ENCODE measurements at places on chromosomes 13 and 19.

DNA sequence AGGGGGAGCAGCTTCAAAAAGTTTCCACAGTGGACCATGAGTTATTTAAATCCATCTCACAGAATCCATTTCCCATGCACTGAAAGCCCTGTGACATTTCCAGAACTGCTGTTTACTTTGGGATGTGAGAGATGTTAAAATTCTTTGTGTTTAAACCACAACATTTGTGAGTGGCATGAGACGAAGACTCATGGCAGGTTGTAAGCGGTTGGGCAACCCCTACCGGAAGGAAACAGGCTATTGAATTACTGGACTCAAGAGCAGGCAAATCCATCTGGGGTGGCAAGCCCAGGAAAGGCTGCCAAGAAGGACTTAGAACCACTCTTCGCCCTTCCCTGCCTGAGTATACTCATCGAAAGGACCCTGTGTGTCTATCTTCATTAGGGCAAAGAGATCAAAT lies 22.3 kb upstream of the CLDN10 start:
- DNase-seq: no peak

GRCh38 chr13:28653111-28653510 lies 5.8 kb upstream of the POMP start:
- no peak for DNase-seq

DNA sequence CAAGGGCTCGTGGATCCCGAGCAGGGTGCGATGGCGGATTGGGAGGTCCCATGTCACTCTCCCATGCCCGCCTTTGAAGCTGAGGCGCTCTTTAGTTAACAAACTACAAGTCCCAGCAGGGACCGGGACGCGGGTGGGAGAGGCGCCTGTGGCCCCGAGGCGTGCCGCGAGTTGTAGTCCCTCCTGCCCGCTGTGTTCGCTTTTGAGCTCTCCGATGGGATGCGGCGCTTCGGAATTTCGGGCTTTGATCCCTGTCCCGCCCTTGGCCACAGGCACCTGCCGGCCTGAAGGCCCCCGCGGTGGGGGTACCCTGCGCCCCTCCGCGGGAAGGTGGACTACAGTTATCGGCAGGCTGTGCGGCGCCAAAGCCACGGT lies 11.0 kb downstream of the CYTH2 start:
- DNase-seq: no peak

GRCh38 chr19:17092696-17093095 lies 17.1 kb downstream of the MYO9B start:
- no peak for DNase-seq

GRCh38 chr19:9296336-9296735 lies 13.3 kb downstream of the ZNF699 start:
- no peak for DNase-seq

- DNase-seq: no peak
Measured at GRCh38 chr13:93925990-93926389, 553.5 kb downstream of the DCT start.

- peak; percentile 40 for DNase-seq
Measured at GRCh38 chr19:45767410-45767880, 1.6 kb downstream of the SIX5 start.

DNA sequence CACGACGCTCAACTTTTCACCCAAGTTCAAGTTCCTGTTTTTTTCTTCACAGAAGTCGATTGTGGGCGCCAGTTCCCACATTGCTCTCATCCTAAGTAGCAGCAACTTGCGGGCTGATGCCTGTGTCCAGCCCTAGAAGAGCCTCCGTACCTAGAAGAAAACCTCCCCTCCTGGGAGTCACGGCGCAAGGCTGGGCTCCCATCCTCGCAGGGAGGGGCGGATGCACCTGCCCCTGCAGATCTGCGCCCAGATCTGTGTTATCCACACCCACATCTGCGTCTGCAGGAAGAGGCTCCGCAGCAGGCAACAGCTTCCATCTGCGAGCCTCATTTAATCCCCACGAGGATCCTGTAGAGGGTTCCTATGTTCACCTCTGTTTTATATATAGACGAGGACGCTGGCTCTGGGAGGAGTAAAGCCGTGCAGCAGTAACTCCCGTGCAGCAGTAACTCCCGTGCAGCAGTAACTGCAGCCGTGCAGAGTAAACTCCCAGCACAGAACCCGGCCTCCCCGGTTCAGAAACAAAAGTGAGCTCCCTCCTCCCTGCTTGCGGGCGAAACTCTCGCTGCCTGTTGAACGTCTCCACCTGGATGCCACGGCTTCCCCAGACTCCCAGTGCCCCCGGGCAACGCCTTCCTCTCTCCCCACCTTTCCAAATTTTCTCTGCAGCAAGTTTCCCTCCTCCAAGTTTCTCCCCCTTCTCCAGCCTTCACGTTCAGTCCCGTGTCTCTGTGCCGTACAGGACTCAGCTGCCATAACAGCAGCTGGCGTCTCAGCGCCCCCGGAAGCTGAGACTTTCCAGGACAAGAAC lies 23.5 kb upstream of the LAIR1 start:
- peak; percentile 24 for DNase-seq

DNA sequence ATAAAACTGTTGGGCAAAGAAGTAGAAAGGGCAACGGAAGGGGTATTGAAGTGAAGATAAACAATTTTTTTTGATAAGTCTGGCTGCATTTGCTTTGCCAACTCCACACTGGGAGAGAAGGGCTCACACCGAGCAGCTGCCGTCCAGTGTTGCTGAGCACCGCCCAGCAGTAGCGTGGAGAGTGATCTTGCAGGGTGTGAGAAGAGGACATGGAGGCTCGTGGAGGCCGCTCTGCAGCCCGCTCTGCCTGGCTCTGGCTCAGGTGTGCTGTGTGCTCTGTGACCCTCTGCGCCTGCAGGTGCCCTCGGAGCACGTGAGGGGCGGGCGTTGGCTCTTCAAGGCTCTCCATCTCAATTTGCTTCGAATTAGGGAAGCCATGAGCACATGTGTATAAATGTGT lies 35.9 kb upstream of the TEX29 start:
- no peak for DNase-seq

GRCh38 chr13:102983496-102983895 lies 82.7 kb downstream of the SLC10A2 start:
- no peak for DNase-seq

DNA sequence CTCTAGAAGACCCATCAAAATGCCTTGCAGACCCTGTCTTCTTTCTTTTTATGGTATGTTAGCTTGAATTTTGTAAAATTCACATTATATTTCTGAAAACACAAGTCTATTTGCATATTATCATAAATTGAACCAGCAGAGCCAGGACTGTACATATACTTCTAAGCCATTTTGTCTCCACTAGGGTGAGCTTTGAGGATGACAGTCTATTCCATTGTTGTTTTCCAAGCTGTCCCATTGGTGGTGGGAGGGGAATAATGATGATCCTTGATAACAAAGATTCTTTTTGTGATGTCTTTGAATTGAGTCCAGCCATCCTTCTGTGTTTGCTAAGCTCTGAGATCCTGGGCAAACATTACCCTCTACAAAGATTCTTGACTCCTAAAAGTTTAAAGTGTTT lies 359.3 kb upstream of the PCDH20 start:
- no peak for DNase-seq

DNA sequence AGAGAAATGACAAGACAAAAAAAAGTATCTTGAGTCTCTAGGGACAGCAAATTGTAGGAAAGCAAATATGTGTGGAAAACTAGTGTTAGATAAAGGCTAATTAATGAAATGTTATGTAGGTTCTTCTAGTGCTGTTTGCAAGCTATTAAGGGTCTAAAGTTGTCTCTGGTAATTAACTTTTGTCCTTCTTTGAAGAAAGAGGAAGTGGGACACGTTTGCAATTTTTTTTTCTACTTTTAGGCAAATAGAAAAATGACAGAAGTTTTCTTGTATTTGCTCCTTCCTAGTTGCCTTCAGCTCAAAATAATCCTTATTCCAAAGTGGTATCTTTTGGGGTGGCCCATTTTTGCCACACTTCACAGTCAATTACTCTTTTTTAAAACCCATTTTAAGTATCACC lies 1877.7 kb upstream of the PRR20A start:
- DNase-seq: no peak

DNA sequence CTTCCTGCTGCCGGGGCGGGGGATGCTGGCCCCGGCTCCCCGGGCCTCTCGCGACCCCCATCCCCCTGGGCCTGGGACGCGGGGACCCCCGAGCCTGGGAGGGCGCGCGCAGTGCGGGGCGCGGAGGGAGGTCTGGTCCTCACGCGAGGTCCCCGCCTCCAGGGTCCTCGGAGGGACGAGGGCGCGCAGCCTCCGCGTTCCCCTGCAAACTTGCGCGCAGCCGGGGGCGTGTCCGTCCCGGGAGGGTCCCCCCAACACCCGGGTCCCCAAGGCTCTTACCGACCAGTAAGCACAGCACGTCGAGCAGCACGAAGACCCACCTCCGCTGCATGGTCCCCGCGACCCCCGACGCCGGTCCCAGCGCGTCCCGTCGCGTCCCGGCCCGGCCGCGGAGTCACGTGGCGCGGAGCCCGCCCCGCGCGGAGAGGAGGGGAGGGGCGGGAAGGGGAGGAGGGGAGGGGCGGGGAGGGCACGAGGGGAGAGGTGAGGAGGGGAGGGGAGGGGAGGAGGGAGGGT lies at the start of gene PLPP2:
PLPP2 (minus strand) TSS at position 398 of the 516 bp plus-strand sequence; CDS start at position 331, 67 bp downstream.
- DNase-seq: no peak

DNA sequence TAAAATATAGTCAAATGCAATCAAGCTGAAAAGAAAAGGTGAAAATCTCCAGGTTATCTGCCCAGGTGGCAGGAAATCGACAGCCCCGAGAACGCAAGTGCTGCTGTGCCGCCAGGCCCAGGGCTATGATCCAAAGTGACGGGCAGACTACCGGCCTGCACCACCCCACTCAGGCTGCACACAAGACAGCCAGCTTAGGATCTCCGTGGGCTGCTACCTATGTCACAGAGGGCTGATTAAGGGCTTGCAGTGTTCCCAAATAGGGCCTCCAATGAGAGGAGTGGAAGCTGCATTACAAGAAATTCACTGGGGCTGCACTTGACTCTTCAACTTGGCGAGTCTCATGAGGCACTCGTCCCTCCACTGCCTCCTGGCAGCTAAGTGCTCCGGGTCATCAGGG lies 121.8 kb downstream of the CRYL1 start:
- no peak for DNase-seq

GRCh38 chr19:9793071-9793591 lies 24.6 kb upstream of the ZNF846 start:
- DNase-seq: peak; percentile 63

DNA sequence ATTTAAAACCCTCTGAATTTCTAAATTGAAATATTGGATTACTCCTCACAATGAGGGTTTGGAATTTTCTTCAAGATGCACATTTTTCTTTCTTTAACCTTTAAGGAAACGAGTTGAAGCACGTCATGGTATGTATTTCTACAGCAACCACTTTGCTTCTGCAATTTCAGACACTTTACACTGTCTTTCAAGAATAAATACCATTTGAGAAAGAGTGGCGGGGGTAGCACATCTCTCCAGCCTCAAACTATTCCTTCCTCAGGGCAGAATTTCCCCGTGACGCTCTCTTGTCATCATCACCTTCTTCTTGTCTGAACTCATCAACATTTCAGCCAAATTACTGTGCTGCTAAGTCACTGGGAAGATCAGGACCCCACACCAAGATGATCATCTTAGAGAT lies 1073.4 kb downstream of the EFNB2 start:
- no peak for DNase-seq

DNA sequence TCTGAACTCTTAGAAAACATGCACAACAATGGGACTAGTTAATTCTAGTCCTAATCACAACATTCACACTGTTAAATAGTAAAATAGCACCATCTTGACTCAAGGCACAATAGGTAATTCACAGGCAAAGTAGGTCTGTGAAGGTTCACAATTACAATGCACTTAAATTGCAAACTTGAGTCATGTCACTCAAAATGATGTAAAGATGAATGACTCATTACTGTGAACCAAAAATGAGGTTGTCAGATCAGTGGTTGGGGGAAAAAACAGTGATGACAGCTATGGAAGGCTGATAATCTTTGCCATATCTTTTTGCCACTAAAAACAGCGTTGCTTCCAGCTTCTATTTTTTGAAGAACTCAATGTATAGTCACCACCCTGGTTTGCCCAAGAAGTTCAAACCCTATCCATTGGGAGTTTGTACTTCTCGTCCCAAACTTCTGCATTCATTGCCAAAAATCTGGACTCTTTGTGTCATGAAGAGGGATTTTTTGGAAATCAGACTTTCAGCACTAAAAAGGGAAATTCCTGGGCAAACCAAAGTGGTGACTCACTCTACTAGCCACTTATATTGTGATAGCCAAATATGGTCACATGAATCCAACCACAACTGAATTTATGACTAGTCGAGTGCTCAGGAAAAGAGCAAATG lies 200.9 kb upstream of the TMTC4 start:
- no peak for DNase-seq

DNA sequence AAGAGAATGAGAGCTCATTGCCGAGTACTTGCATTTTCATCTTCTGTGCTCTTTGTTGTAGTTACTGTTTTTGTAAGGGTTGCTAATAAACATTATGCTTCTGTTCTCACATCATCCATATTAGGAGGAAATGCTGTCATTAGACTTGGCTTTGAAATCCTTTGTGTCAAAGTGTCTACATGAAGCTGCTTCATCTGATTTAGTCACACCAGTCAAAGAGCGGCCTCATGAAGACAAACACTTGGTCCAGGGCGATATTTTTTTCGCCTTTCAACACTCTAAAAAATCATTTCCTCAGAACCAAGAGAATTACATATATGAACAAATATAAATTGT lies 105.0 kb downstream of the SPRY2 start:
- no peak for DNase-seq

- peak; percentile 32 for DNase-seq
Measured at GRCh38 chr19:55179606-55180484, at the start of gene SYT5. Gene SYT5 (minus strand): TSS chr19:55180289. CDS start chr19:55179041, 1,248 bp downstream.

- no peak for DNase-seq
Measured at GRCh38 chr19:5635427-5635826, 12.5 kb downstream of the SAFB start.

DNA sequence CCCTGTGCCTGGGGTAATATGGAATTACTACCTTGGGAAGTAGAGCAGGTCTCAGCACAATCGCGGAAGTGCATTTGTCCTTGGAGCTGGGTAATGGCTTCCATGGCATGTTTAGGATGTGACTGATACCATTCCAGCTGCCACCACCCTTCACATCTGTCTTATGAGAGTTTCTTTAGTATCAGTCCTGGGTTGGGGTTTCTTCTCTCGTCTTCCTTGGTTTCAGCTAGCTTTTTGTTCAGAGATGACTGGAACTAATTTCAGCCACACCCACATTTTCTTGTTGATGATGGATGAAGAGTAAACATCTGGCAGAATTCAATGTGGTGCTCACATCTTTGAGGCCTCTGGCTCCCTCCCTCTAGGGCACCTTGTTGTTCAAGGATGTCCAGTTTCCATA lies 212.9 kb upstream of the SOX21 start:
- no peak for DNase-seq

DNA sequence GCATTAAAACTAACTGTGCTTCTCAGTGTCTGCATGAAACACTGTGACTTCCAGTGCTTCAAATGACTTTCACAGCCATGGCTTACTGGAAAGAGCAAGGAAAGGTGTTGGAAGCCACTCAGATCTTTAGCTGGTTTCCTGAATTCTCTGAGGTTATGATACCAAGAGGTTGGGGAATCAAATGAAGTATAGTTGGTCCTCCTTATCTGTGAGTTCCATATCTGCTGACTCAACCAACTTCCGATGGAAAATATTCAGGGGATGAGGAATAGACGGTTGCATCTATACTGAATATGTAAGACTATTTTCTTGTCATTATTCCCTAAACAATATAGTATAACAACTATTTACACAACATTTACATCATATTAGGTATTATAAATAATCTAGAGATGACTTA lies 32.4 kb downstream of the EPSTI1 start:
- DNase-seq: no peak

GRCh38 chr13:40756042-40756441 lies 14.9 kb downstream of the MRPS31 start:
- DNase-seq: no peak

GRCh38 chr19:46491975-46492682 lies 3.5 kb downstream of the PNMA8B start:
- no peak for DNase-seq

GRCh38 chr19:39745643-39746042 lies 7.8 kb upstream of the CLC start:
- no peak for DNase-seq
